ENCODE measurements at places on chromosomes 1 and 21. TPM values are rescaled to one million over a fixed set of nuclear protein-coding genes. Genes with fewer than 3 reads are reported as not detected.

The LRRC3 gene
- total RNA-seq = 0.88 TPM

GRCh38 chr1:43776043-43776761 is 68.9 kb downstream of the ST3GAL3 start:
- no peaks in the 10 kb centered on the region for H3K27me3 ChIP-seq
- peaks cover 54% of the 10 kb centered on the region for H3K36me3 ChIP-seq
- H3K4me3 ChIP-seq = no peak overlapping the region
- DNase-seq = no peak
- peaks cover 12% of the 10 kb centered on the region for H3K4me1 ChIP-seq

DNA sequence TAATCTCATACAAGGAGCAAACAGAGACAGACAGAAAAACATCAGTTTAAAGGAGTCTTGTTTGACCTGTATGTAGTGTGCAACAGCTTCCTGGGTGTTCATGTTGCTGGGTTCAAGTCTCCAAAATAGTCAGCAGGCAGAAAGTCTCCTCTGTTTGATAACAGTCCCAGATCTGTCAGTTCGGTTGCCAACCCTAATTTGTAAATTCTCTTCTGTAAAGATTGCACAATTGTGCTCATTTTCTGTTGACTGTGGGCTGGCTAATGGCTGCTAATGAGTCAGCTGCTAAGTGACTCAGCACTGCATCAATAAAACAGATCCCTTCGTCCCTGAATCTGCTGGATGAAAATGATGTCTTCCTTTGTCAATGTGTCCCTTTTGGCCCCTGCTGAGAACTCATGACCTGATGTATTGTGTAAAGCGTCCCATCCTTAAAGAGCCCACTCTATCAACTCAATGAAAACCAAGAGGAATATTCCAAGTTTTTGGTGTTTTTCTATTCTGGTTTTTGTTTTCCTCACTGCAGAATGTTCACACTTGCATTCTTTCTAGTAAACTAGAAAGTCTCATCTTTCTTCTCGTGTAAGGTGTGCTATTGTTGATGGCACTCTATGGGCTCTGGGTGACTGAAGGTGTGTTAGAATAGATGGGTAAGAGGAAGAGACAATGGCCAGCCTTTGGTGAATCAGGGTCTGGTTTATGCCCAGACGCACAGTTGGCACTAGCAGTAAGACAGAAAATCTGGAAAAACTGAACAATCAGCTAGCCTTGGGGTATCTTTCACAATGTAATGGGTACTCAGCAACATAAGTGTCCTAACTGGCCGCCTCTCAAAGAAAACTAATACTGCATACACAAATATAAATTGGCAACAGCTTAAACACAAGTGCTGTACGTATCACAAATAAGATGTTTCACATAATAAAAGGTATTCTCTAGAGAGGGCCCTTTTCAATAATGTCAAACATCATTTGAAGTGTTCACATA is 75.1 kb upstream of the SIPA1L2 start:
- peaks cover 7% of the 10 kb centered on the region for H3K36me3 ChIP-seq
- DNase-seq = no peak
- H3K4me3 ChIP-seq = no peak overlapping the region
- H3K4me1 ChIP-seq = no peaks in the 10 kb centered on the region

The FCRL6 gene
- 2.1 TPM for total RNA-seq

The CA6 gene
- 11.3 TPM for total RNA-seq

GRCh38 chr1:230828421-230828820 is 39.9 kb downstream of the C1orf198 start:
- H3K4me1 ChIP-seq = no peaks in the 10 kb centered on the region
- no peak overlapping the region for H3K27ac ChIP-seq
- H3K27me3 ChIP-seq = peaks cover 3% of the 10 kb centered on the region
- DNase-seq = no peak

DNA sequence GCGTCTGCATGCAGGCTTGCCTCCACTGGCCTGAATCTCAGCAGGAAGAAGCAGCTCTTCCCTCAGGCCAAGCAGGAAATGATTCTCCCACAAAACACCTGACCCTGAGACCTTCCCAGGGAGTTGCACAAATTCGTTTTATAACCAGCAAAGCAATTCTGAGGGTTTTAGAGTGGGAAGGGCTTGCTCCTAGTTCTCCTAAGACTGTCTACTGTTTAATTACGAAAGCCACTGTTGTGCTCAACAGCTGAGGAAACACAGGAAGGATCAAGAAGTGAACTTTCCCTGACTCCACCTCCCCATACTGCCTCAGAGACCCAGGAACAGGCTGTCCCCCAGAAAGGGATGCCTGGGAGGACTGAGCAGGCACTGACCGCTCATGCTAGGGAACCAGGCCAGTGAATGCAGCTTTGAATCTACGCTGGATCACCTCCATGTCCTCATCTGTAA is 37.0 kb upstream of the PUM1 start:
- H3K4me3 ChIP-seq = no peak overlapping the region
- H3K27me3 ChIP-seq = no peaks in the 10 kb centered on the region
- no peaks in the 10 kb centered on the region for H3K4me1 ChIP-seq
- no peak overlapping the region for H3K27ac ChIP-seq
- no peaks in the 10 kb centered on the region for H3K36me3 ChIP-seq

All from naive thymus-derived CD8-positive, alpha-beta T cell (primary cell).